ENCODE measurements at places on chromosomes 2 and 18.

DNA sequence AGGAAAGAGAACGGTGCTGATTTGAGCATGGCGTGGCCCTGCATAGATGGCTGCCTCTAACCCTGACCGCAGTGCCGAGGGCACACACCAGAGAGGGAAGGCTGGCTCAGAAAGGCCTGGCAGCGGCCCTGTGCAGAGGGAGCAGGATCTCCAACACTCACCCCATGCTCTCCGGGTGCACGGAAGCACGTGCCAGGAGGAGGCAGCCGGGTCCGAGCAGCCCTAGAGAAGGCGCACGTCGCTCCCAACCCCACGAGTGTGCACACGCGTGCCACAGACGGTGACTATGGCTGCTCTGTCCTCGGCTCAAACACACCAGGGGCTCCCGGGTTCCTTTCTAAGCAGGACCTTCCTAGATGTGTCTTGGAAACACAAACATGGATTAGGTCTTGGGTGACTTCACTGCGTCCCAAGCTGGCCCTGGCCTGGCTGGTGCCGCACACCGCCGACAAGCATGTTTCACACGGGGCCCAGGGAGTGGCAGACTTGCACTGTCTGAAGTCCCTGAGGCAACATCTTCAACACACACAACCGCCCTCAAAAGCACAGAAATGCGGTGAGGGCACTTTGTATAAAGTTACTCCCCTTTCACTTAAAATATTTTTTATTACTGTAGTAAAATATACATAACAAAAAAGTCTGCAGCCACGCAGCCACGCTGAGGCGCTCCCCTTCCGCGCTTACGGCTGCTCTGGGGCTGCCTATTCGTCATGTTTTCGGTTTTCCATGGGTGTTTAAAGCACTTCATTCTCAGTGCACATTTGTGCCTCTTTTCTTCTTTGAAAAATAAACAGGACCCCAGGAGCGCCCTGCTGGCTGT is 110.0 kb downstream of the ZNF516 start:
- no peak for DNase-seq

DNA sequence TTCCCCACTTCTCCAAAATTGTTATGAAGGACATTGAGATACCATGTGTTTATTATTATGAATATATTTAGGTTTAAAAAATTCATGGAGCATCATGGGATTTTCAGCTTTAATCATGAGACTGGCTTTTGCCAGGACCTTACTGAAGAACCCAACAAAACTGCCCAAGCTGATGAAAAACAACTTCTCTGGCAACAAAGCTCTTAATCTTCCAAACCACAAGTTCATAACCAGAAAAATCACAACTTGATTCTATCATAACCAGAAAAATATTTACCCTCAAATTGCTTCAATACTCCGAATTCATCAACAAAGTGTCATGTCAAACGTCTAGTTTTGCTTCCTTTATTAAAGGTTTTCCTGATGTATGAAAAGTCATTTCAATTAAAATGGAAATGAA is 971.8 kb upstream of the ACVR2A start:
- no peak for DNase-seq

DNA sequence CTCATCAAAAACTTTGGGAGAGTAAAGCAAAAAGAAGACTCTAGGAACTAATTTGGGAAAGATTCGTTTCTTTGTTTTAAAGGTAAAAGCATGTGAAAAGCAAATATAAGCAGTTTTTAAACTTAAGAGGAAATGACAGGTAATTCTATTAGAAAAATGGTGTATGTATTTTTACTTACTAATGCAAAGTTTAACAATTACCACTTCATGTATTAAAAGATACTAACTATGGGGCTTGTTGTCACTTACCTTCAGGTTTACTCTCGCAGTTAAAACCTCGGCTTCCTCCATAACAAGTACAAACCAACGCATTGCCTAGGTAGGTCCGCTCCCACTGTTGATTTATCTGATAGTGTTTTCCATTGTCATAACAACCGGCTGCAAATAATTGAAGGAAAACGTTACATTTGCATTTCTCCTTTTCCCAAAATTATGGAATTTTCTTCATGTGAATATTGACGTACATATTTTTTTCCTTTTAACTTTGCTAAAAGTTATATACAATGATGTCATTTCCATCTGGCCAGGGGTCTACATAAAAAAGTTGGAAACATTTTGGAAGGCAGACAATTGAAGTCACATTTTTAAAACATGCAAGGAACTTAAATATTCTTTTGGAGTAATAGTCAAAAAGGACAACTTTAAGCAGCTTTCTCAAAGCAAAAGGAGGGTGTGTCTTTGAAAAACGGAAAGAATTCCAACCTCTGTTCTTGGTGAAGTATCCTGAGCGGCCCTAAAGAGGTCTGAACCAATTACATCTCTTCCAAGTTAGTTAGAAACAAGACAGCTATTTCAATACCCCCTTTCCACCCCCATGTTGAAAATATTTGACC is 1.2 kb downstream of the FN1 start:
- peak; percentile 58 for DNase-seq

- no peak for DNase-seq
Measured at GRCh38 chr2:215841175-215841816, 172.1 kb downstream of the MREG start.

GRCh38 chr2:37809931-37810570 is 115.0 kb upstream of the RMDN2 start:
- peak; percentile 47 for DNase-seq

DNA sequence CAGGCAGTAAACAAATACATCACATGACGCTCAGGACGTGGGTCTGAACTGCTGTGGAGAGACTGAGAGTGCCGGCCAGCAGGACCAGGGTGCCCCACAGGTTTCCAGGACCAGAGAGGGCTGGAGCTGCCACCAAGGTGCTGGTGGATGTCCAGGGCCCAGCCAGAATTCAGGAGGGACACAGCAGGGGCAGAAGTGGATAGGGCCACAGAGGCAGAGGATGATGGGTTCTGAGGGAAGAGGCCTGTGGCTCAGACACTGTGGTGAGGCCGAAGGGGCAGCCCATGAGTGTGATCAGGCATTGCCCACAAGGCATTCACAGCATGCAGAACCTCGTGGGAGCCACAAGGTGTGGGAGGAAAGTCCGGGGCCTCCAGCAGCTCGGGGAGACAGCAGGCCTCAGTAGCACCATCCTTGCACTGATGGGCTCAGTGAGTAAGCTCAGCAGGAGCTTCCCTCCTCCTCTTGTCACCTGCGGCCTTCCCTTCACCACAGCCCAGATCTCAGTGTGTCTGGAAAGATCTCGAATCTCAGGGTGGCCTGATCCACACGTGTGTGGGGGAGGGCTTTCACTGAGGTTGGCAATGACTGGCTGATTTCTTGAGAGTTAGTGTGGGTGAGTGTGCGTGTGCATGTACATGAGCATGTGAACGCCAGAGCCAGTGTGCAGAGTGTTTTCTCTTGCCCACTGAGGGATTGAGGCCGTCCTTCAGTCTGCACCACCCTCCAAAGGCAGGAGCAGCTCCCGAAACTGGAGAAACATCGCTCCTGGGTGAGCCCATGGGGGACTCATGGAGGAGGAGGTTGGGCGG is 181.8 kb upstream of the RAB6C start:
- no peak for DNase-seq

- DNase-seq, result no peak
Measured at GRCh38 chr2:176114120-176114929, 2.3 kb upstream of the HOXD10 start.

- DNase-seq, result no peak
Measured at GRCh38 chr2:118813111-118813510, 34.3 kb downstream of the EN1 start.

GRCh38 chr2:20421988-20422370 is 24.9 kb upstream of the RHOB start:
- peak; percentile 56 for DNase-seq

GRCh38 chr2:50401772-50402653 is 629.9 kb downstream of the NRXN1 start:
- DNase-seq, result peak; percentile 71

- DNase-seq, result no peak
Measured at GRCh38 chr18:12336171-12336613, 28.2 kb downstream of the TUBB6 start.

DNA sequence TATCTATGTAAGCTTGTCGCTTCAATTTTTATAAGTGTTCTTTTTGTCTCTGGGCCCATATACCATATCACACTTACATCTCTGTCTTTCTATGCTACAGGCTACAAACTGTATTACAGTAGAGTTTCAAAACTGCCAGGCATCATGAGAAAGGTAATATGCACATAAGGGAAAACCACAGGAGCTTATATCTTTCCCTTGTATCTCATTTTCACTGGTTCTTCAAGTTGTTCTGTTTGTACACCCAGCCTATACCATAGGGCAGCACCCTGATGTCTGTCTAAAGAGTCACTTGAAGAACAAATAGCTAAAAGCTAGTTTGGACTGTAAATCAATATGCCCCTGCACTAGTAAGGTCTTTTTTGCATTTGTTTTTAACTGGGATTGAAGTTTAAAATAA is 366.7 kb downstream of the FIGN start:
- DNase-seq, result no peak

DNA sequence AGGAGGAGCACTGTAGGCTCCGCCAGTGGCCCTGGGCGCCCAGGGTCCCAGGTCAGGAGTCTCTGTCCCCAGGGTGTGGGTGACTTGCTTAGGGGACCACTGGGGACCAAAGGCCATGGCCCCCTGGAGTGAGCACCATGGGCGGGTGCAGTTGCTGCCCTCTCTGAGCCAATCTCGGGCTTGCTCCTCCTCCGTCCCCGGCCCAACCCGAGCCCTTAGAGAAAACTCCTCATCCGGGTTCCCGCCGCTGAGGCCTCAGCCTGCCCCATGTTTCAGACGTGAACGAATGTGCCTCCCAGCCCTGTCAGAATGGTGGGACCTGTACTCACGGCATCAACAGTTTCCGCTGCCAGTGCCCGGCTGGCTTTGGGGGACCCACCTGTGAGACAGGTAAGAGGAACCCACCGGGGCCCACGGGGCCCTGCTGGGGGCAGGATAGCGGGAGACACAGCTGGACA is 38.6 kb downstream of the SNED1 start:
- no peak for DNase-seq

- DNase-seq, result peak; percentile 41
Measured at GRCh38 chr2:79432731-79433146, 80.1 kb upstream of the CTNNA2 start.
